Sigmoid colon (tissue), 7 donors: ENCODE measurements at places on chromosomes 6 and 20. TPM values are rescaled to one million over a fixed set of nuclear protein-coding genes. Genes with fewer than 3 reads are reported as not detected.

GRCh38 chr20:62717933-62718332, 9.3 kb downstream of the NTSR1 start:
- no peaks in the 10 kb centered on the region for H3K36me3 ChIP-seq
- peak overlapping the region; percentile 25 for H3K4me3 ChIP-seq
- no peaks in the 10 kb centered on the region for H3K27me3 ChIP-seq
- no peak overlapping the region for H3K27ac ChIP-seq

DNA sequence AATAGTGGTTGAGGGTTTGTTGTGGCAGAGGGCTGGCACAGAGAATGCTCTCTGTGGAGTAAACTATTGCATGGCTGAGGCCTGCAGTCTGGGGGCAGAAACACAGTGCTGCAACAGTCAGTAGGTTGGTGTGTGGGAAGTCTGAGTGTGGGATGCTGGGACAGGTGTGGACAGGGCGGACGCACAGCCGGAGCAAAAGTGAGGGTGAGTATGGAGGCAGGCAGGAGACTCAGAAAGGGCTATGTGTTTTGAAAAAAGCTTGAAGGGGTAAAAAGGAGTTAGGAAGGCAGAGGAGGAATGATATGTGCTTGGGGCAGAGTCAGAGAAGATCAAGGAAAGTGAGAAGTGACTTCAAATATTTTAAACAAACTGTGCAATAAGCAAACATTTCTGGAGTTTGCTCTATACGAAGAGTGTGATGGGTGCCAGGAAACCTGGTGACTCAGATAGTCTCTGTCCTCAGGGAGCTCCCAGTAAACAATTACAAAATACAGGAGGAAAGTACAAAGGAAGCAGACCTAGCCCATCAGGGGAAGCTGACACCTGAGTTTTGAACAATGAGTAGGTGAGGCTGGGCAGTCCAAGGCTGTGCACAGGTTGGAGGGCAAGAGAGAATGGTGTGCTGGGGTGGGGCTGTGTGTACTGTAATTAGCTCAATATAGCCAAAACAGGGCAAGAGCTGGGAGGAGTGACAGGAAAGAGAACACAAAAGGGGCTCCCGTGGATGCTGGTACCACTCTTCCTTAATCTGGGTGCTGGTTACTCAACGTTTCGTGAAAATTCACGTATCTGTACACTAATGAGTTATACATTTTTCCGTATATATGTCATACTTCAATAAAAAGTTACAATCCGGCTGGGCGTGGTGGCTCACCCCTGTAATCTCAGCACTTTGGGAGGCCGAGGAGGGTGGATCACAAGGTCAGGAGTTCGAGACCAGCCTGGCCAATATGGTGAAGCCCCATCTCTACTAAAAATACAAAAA, 55.2 kb downstream of the PIGU start:
- no peaks in the 10 kb centered on the region for H3K27me3 ChIP-seq
- peaks cover 6% of the 10 kb centered on the region for H3K36me3 ChIP-seq
- no peaks in the 10 kb centered on the region for H3K4me1 ChIP-seq
- DNase-seq, result no peak

DNA sequence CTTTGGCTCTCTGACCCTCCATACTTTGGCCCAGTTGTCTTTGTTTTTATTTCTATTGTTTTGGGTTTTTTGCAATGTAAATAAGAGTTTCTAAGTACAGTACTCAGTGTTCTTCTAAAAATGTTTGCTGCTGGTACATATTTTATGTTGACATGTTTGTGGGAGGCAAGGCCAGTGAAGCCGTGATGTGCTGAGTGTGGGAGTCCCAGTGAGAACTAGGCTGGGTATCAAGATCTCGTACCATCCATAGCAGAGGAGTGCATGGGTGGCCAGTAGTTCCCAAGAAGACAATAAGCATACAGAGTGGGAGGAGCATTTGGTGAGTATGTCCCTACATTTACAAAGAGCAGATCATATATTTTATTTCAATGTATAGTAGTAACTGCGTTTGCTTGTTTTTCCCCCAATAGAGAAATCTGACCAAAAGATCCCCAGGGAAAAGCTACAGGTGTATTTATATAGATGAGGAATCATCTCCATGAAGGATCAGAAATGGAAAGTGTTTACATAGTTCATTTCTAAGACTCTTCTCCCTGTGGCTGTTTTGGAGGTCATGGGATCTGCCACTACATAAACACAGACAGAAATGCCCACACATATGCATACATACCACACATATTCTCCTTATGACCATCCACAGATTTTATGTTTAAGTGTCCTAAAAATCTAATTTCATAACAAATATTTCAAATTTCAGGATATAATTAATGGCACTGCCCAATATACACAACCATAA, 285.9 kb downstream of the ALDH8A1 start:
- no peak overlapping the region for H3K4me3 ChIP-seq
- no peaks in the 10 kb centered on the region for H3K4me1 ChIP-seq
- H3K27me3 ChIP-seq, result no peaks in the 10 kb centered on the region
- H3K27ac ChIP-seq, result no peak overlapping the region
- no peaks in the 10 kb centered on the region for H3K36me3 ChIP-seq

GRCh38 chr20:36435592-36436541, 105.5 kb upstream of the MYL9 start:
- no peak overlapping the region for H3K27ac ChIP-seq
- DNase-seq, result peak; percentile 82
- peaks cover 4% of the 10 kb centered on the region for H3K27me3 ChIP-seq
- no peaks in the 10 kb centered on the region for H3K36me3 ChIP-seq
- H3K4me3 ChIP-seq, result peak overlapping the region; percentile 37

DNA sequence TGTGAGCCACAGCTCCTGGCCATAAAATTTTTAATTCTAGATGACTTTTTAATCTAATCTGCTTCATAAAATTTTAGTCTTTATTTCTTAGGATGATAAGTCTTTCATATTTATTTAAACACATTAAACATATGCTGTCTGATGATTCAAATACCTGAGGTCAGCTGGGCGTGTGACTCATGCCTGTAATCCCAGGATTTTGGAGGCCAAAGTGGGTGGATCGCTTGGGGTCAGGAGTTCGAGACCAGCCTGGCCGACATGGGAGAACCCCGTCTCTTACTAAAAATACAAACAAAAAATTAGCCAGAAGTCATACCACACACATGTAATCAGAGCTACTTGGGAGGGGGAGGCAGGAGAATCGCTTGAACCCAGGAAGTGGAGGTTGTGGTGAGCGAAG, 53.1 kb downstream of the RBM24 start:
- no peaks in the 10 kb centered on the region for H3K36me3 ChIP-seq
- no peaks in the 10 kb centered on the region for H3K27me3 ChIP-seq
- H3K27ac ChIP-seq, result no peak overlapping the region
- no peak for DNase-seq
- H3K4me3 ChIP-seq, result no peak overlapping the region

TASP1 gene
- 7.8 TPM for total RNA-seq

HCRTR2 gene
- total RNA-seq, result not detected
